ENCODE measurements at places on chromosomes 1 and 21. TPM values are rescaled to one million over a fixed set of nuclear protein-coding genes. Genes with fewer than 3 reads are reported as not detected.

Gene KANK4
- total RNA-seq: 0.20 TPM

Gene CELA3B
- not detected for total RNA-seq

Gene COL16A1
- 49.1 TPM for total RNA-seq

Gene JMJD4
- total RNA-seq: 43.2 TPM

Gene RXRG
- not detected for total RNA-seq

Gene UBXN10
- total RNA-seq: not detected

Gene S100A9
- total RNA-seq: 126 TPM

Gene TLR5
- 1.5 TPM for total RNA-seq

Gene APCS
- total RNA-seq: not detected

Gene PDZK1IP1
- 17.9 TPM for total RNA-seq

Gene FNDC10
- 5.1 TPM for total RNA-seq

Gene ENAH
- 346 TPM for total RNA-seq

Gene SH2D1B
- total RNA-seq: not detected

Gene VWA5B1
- not detected for total RNA-seq

Gene ENO1
- total RNA-seq: 2,811 TPM

Gene FAM163A
- total RNA-seq: not detected

Gene LCE3E
- not detected for total RNA-seq

Gene THBS3
- total RNA-seq: 34.4 TPM

GRCh38 chr1:236952246-236953003, 51.8 kb downstream of the MT1HL1 start:
- DNase-seq: no peak

DNA sequence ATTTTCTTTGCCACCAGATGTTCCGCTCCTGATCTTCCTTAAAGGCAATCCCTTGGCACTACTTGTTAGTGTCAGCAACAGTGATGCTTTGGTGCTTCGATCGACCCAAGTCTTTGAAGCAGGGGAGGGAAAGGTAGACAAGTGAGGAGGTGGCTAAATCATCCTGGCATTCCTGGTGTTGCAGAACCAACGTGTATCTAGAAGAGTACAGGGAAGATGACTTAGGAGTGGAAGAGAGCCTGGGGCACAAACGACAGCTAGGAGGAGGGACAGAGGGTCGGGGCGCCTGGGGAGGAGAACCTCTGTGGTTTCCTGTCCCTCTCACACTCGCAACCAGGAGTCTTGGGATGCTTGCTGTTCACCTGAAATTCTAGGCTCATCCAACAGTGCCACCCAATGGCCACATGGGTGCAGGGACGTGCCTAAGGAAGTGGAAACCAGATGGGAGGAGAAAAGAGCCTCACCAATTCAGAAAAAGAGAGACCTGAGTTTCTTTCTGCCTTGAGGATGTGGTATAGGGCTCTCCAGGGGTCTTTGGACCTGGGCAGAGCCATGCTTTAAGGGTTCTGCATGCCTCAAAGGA, 9.5 kb upstream of the KCNA2 start:
- peak; percentile 76 for DNase-seq

GRCh38 chr21:45457161-45457831, 52.3 kb downstream of the COL18A1 start:
- DNase-seq: no peak

GRCh38 chr1:85587841-85588240, 7.3 kb downstream of the CCN1 start:
- no peak for DNase-seq

GRCh38 chr1:209772126-209772525, 12.2 kb downstream of the C1orf74 start:
- DNase-seq: no peak

DNA sequence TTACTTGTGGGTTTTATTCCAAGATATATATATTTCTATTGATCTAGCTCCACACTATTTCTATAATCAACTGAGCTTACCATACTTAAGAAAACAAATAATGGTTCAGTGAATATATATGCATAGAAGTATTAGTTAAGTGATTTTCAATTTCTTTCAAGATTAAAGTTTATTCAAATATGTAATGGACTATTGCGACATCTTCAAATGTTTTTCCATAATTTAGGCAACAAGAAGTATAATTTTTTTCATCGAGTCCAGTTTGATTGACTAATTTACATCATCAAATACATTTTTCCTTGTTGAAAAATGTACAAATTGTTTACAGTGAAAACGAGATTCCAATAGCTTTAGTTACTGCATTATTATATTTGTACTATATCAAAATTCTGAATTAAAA, 528.6 kb downstream of the PTPRC start:
- no peak for DNase-seq

- no peak for DNase-seq
Measured at GRCh38 chr1:4021974-4022268, 121.8 kb upstream of the C1orf174 start.

DNA sequence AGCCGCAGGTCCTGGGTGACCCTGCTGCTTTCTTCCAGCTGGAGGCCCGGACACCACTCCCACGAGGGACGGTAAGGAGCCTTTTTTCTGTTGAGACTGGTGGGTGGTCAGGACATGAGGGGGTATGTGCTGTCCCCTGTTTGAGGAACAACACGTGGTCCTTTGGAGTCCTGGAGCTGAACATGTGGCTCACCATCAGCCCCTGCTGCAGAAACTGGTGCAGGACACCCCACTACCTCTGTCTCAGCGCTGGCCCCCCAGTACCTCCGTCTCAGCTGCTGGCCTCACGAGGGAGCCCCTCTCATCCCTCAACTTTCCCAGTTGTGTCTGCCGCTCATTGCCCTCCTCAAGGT, 34.7 kb downstream of the SLC19A1 start:
- DNase-seq: no peak

GRCh38 chr1:108831225-108831624, 25.7 kb downstream of the AKNAD1 start:
- DNase-seq: peak; percentile 82

GRCh38 chr1:55768327-55768952, 553.3 kb upstream of the USP24 start:
- DNase-seq: no peak

- DNase-seq: no peak
Measured at GRCh38 chr1:229657993-229658755, 32.1 kb downstream of the URB2 start.

GRCh38 chr1:230139741-230140140, 72.7 kb downstream of the GALNT2 start:
- DNase-seq: no peak

DNA sequence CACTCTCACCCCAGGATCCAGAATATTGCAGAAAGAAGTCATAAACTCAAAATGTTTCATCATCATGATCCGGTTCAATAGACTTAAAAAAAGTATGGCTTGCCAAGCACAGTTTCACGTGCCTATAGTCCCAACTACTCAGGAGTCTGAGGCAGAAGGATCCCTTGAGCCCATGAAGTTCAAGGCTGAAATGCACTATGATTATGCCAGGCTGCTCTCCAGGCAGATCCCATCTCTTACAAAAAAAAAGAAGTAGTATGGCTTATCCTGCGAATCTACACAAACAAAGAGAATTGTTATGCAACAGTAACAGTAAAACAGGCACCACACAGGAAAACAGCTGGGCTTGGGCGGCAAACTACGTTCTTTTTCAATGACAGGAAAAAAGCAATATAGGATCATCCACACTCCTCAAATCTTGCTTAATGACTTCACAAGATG, 76.2 kb downstream of the EIF4G3 start:
- peak; percentile 52 for DNase-seq

GRCh38 chr1:8533907-8534306, 216.0 kb downstream of the SLC45A1 start:
- no peak for DNase-seq

DNA sequence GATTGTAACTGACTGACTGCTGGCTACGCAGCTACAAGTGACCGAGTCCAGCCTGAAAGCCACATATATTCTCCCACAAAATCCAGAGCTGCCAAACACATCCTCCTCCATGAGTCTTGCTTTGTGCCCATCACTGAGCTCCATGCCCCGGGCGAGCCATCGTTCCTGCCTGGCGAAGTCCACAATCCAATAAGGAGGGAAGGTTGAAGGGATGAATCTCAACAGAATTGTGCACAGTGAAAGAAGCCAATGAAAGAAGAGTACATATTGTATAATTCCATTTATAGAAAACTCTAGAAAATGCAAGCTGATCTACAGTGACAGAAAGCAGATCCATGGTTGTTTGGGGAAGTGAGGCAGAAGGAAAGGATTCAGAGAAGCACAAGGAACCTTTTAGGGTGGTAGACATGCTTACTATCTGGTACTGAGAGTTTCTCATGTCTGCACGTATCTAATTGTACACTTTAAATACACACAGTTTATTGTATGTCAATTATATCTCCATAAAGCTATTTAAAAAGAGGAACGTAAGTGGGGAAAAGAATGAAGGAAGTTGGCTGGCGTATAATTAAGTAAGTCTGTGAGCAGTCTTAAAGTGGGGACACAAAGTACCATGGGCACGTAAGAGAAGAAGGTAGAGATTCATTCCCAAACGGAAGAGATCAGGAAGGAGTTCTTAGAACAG, 115.9 kb upstream of the JUN start:
- no peak for DNase-seq

- no peak for DNase-seq
Measured at GRCh38 chr1:228097333-228098081, 5.6 kb downstream of the C1orf35 start.

GRCh38 chr1:226495716-226496115, 52.8 kb upstream of the STUM start:
- DNase-seq: peak; percentile 23

- no peak for DNase-seq
Measured at GRCh38 chr1:81618376-81618775, 182.4 kb upstream of the ADGRL2 start.

DNA sequence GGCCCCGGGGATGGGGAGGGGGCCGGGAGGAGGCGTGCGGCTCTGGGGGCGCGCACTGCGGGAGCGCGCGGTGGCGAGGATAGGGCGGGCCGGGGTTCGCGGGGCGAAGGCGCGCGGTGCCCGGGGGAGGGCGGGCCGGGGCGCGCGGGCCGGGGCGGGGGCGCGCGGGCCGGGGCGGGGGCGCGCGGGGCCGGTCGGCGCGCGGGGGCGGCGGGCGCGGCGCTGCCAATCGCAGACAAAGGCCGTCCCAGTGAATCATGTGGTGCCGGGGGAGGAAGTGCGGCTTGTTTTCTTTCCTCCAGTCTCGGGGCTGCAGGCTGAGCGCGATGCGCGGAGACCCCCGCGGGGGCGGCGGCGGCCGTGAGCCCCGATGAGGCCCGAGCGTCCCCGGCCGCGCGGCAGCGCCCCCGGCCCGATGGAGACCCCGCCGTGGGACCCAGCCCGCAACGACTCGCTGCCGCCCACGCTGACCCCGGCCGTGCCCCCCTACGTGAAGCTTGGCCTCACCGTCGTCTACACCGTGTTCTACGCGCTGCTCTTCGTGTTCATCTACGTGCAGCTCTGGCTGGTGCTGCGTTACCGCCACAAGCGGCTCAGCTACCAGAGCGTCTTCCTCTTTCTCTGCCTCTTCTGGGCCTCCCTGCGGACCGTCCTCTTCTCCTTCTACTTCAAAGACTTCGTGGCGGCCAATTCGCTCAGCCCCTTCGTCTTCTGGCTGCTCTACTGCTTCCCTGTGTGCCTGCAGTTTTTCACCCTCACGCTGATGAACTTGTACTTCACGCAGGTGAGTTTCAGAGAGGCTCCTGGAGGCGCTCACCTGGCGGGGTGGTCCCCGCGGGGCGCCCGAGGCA, at the start of gene GPR137B:
GPR137B (plus strand) TSS at position 287 of the 851 bp plus-strand sequence; CDS start at position 371, 84 bp downstream.
- peak; percentile 69 for DNase-seq

DNA sequence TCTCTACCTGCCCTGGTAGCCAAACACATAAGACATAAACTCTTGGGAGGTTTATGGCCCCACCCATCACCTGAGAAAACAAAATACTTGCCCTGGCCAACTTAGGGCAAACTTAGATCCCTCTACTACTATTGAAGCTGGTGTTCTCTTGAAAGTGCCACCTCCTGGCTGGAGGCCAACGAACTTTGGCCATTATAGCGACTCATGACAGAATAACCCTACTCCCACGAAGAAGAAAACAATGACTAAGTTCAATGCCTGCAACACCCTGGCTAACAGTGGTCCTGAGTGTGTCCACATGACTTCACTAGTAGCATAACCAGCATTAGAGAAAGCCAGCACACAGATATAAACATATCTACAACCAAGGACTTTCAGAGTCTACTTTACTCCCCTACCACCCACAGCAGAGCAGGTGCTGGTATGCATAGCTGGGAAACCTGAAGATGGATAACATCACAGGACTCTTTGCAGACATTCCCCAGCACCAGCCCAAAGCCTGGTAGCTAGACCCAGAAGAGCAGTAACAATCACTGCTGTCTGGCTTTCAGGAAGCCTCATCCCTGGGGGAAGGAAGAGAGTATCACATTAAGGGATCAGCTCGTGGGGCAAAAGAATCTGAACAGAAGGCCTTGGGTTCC, 81.0 kb downstream of the SLC30A10 start:
- DNase-seq: peak; percentile 31

- DNase-seq: no peak
Measured at GRCh38 chr1:206066479-206067171, 13.7 kb downstream of the RHEX start.

DNA sequence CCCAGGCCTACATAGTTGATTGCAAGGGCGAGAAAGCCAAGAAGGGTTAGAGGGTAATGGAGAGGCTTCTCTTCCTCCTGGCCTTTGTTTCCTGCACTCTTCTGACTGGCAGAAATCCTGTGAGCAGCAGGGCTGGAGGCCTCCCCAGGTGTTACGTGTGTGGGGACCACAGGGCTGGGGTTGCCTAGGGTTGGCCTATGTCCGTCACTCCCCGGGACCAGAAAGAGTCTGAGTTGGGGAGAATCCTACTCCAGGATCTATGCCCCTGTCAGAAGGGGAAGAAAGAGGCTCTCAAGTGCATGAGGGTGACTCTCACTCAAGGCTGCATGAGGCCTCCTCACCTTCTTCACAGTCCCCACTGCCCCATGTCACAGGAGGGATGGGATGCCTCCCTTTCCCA, 38.5 kb downstream of the IGFN1 start:
- no peak for DNase-seq

GRCh38 chr1:34290831-34291230, 114.1 kb downstream of the C1orf94 start:
- DNase-seq: no peak

DNA sequence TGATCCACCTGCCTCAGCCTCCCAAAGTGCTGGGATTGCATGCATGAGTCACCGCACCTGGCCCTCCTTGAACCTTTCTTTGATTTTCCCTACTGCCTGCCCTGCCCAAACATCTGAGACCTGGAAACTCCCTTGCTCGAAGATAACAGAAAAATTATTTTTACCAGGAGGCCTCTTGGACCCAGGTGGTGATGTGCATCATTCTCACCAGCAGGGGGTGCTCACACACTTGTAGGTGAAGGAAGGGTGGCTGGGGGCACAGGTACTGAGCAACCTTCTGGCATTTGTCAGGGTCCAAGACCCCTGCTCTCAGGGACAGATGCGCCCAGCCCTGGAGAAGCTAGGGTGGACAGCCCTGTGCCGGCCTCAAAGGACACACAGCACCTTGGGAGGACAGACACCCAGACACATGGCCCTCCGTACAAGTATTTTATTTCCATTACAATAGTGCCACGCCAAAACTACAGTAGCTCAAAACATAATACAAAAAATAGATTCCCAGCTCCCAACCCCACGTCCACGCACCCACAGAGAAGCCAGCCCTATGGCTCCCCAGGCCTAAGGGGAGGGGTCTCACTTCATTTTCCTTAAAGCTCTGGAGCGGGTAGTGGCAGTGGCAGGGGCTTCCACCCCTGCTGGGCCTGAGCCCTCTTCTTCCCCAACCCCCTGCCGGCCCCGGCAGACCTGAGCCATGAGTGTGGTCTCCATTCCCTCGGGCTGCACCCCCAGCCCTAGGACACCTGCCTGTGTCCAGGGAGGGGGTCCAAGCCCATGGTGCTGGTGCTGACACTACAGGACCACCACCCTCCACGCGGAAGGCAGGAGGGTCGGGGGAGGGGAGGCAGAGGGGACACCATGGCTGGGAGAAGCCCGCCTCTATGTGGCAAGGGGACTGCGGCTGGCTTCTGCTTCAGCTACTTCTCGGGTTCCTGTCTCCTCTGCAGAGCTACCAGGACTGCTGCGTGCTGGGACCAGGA, 40.4 kb upstream of the EIF4G3 start:
- DNase-seq: peak; percentile 65

Data from MCF 10A (cell line).